Muscle of back (tissue), 13 donors: ENCODE measurements at places on chromosomes 6 and 20. TPM values are rescaled to one million over a fixed set of nuclear protein-coding genes. Genes with fewer than 3 reads are reported as not detected.

GRCh38 chr6:72911463-72912155, 289.7 kb downstream of the KCNQ5 start:
- peak; percentile 5 for DNase-seq

The EFCAB8 gene
- 0.12 TPM for polyA plus RNA-seq

The BPIFB2 gene
- not detected for polyA plus RNA-seq

- DNase-seq, result no peak
Measured at GRCh38 chr6:124073021-124073420, 269.4 kb downstream of the NKAIN2 start.

The CTCFL gene
- polyA plus RNA-seq, result 0.17 TPM

The TBXT gene
- polyA plus RNA-seq, result not detected

The SLC26A8 gene
- 0.12 TPM for polyA plus RNA-seq

DNA sequence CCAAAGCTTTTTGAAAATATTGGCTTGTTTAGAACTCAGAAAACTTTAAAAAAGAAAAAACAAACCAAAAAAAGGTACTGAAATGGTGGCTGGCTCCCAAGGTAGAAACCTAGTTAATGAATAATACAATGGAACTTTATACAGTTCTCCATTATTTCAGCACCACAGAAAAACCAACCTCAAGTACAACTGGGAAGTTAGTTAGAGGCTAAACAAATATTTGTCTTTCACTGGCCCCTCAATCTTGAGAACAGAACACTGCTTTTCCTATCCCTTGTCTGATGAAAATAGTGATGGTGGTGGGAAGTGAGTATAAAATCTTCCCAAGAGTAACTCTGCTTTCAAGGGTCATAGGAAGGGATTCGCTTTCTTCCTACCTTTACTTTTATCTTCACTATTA, 126.5 kb downstream of the REV3L start:
- no peak for DNase-seq

The GPR6 gene
- not detected for polyA plus RNA-seq

GRCh38 chr6:152008779-152009178, 201.3 kb downstream of the ESR1 start:
- no peak for DNase-seq

DNA sequence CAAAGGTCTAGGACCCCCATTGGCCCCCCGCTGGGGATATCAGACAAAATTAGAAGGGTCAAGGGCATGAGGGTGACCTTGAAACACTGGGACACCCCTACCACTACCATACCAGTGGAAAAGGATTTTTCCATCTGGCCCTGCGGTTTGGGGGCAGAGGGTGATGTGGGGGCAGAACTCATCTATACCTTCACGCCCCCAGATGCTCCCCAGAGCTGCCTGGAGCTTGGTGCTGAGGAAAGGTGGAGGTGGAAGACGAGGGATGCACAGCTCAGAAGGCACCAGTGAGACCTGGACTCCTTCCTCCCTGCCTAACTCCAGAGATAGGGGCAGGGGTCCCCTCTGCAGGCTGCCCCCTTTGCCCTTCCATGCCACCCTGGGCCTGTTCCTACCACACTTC, 1.1 kb downstream of the COX4I2 start:
- no peak for DNase-seq

DNA sequence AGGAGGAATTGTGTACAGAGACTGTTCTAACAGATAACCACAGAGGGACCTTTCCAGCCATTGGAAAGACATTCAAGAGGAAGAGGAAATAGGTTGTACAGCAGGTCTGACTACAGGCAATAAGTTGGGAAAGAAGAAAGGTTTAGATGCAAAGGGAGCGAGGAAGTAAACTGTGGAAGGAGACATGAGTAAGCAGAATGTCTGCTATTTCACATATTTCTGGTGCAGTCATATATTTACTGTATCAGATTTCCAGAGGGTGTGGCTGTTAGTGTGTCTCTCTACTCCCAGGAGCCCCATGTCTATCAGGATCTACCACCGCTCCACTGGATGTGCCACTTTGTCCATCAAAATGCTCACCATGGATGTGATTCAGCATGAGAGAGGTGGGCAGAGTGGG, 25.9 kb downstream of the MRS2 start:
- DNase-seq, result no peak

DNA sequence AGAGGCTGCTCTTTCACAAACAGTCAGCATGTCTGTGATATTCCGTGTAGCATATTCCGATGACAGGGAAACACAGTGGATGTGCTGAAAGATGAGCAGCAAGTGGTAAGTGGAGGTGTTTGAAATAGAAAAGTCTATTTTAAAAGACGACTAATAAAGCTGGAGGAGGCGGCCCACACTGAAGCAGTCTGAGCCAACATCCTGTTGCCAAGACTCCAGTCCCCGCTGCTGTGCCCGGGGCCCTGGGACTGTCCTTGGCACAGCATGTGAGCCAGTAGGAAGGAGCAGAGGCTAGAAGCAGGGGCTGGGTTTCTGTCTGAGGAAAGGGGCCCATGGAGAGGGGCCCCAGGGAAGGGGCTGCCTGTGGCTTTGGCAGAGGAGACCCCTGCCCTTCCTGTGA, 351.5 kb upstream of the CHD6 start:
- DNase-seq, result no peak
